ENCODE measurements at places on chromosomes 4 and X. TPM values are rescaled to one million over a fixed set of nuclear protein-coding genes. Genes with fewer than 3 reads are reported as not detected.

Gene HHIP
- 1.7 TPM for total RNA-seq

Gene BCLAF3
- 9.3 TPM for total RNA-seq

Gene TENM3
- 5.7 TPM for total RNA-seq

Gene SYNPO2
- 61.9 TPM for total RNA-seq

Gene QRFPR
- 0.28 TPM for total RNA-seq

Gene EREG
- 0.57 TPM for total RNA-seq

Gene SRPX2
- total RNA-seq: 14.2 TPM

All from ovary (tissue), 10 donors.